ENCODE measurements at places on chromosomes 2 and 18.

GRCh38 chr18:6414723-6415417, at the start of gene L3MBTL4:
TSS of gene L3MBTL4 (minus strand) at chr18:6414911. CDS start at chr18:6311625, 103,286 bp downstream.
- no peak for DNase-seq

- no peak for DNase-seq
These were observed 93.5 kb upstream of the B3GNT2 start for GRCh38 chr2:62102402-62102920.

DNA sequence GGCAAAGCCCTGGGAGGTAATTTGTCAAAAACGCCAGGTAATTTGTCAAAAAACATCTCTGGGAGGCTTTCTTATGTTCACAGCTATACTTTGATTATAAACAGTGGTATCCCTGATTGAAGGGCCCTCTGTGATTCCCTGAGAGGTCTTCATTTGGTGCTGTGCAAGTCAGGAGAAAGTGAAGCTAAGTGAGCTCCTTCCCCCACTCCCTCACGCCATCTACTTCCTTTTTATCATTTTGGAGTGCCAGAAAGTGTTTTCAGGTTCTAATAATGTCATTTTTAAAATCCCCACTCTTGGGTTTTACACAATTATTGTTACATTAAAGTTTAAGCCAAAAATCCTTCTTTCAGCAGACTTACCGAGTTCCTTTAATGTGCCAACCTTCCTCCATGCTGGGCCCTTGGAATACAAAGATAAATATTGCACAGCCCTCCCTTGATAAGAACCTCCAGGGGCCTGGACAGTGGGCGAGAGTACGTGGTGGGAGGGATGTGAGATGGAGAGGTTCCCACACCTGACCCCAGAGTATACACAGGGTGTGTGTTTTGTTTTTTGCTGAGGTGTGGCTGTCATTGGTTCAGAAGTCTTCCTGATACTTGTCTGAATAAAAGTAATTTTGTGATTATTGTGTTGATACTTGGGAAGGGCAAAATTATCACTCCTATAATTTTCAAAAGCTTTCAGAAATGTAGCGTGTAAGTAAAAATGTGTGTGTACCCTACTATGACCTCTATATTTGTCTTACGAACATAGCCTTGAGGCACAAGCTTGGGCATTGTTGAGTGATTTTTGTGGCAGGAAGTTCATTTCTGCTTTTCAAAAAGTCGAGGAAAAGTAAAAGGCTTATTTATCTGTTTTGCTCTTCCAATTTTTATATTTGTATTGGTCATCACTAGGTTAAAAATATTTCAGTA, 8.2 kb downstream of the MAPRE2 start:
- no peak for DNase-seq

- DNase-seq: no peak
These were observed 6.1 kb upstream of the ST6GAL2 start for GRCh38 chr2:106892048-106892447.

- no peak for DNase-seq
These were observed 847.9 kb upstream of the CHAC2 start for GRCh38 chr2:52919673-52920072.

DNA sequence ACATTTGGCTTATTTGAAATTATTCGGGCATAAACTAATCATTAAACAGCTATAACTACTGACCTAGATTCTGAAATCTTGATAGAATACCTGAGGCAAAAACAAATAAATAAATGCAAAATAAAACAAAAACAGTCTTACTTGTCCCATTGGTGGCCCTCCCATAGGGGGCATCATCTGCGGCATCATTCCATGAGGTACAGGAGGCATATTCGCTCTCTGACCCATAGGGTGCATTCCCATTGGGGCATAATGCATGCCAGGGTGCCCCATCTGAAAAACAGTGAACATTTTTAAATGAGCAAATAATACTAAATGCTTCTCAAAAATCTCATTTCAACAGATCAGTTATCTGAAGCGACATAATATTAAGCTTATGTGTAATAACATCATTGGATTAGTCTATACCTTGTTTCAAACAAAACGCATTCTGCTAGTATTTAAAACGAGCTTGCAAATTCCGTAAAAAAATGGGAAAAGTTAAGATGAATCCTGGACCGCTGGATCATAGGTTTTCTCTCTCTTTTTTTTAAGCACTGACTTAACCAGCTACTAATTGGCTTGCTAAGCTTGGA, 1.3 kb downstream of the PRPF40A start:
- no peak for DNase-seq

GRCh38 chr18:77486985-77487384, 237.3 kb downstream of the GALR1 start:
- DNase-seq: no peak

- no peak for DNase-seq
These were observed 1282.4 kb upstream of the PIK3C3 start for GRCh38 chr18:40672590-40672989.

- DNase-seq: no peak
These were observed 671.1 kb downstream of the RNF144A start for GRCh38 chr2:7588295-7588694.

DNA sequence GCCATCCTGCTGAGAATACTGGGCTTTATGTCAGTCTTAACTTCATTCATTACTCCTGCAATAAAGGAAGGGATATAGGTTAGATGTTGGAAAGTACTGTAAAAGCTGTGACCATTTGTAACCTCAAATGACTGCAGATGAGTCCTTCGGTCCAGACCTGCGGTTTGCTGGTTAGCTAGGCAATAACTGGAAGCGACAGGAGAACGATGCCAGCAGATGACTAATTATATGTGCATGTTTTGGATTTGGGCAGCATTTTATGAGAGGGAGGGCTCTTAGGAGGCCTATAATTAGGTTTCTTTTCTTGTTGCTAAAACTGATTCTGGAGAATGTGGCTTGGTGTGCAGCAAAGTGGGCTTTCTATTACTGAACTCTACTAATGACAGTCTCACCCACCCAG, 205.6 kb downstream of the TMEM182 start:
- DNase-seq: no peak

Measured in activated CD4-positive, CD25-positive, alpha-beta regulatory T cell treated with anti-CD3 and anti-CD28 coated beads, Interleukin-2, amount 50 U/mL, for 72 hours (primary cell).